NK-92 treated with Interleukin-12 subunit alpha and Interleukin-12 subunit beta, amount 100 ng/mL, for 24 hours (cell line): ENCODE measurements at places on chromosomes 12 and 14.
A peak's percentile ranks its signal among the peaks of the same experiment; 100 is the strongest.

DNA sequence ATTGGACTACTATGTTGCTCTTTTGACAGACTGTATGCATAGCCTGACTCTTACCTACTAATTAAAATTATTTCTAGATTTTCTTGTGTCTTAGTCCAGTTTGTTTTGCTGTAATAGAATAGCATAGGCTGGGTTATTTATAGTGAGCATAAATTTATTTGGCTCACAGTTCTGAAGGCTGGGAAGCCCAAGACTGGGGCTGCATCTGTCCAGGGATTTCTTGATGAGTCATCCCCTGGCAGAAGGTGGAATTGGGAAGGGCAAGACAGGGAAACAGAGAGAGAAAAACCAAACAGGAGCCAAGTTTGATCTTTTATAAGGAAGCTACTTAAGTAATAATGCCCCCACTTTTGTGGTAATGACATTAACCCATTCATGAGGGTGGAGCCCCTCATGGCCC is 759.2 kb upstream of the LRFN5 start:
- no peak for DNase-seq

- DNase-seq: peak; percentile 54
Observed at GRCh38 chr12:1533602-1534304, 60.6 kb downstream of the FBXL14 start.

GRCh38 chr12:48019639-48020265 is 15.5 kb upstream of the COL2A1 start:
- no peak for DNase-seq

DNA sequence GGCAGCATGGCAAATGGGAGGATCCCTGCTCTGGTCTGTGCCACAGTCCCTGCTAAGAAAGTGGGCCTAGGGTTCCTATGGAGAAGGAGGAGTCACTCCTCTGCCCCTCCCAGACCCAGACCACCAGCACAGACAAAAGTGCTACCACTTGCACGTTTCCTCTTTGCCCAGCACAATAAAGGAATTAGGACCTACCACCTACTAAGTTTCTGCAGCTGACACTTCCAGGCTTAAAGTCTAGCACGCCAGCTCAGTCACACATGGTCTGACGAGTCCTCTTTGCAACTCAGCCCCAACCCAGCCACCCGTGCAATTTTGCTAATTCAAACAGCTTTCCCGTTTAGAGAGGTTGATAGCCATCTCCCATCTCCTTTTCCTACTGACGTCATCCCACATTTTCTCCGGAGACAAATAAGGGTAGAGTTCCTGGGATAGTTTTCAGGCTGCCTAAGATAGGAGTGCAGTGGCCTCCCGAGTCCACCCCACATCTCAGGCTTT is 66.2 kb upstream of the PTGR2 start:
- DNase-seq: peak; percentile 26

DNA sequence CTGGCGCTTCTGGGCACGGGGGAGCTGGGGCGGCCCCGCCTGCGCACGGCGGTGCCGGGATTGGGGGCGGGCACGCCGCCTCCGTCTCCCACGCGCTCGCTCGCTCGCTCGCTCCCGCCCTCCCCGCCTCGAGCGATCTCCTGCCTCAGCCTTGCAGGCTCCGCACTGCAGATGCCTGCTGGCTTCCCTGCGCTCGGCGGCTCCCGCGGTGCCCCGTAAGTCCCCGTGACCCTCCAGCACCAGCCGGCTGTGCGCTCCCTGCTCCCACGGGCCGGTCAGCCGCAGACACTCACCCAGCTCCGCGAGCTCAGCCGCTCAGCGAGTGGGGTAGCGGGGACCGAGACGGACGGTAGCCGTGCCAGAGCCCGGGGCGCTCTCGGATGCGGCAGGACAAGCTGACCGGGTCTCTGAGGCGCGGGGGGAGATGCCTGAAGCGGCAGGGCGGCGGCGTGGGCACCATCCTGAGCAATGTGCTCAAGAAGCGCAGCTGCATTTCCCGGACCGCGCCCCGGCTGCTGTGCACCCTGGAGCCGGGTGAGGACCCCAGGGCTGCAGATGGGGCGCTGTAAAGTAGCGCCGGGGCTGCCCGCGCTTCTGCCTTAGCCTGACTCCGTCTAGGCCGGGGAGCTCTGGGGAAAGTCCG is at the start of gene TBC1D30:
TBC1D30 (plus strand) TSS at position 148 of the 643 bp plus-strand sequence; CDS start at position 381, 233 bp downstream.
- no peak for DNase-seq

DNA sequence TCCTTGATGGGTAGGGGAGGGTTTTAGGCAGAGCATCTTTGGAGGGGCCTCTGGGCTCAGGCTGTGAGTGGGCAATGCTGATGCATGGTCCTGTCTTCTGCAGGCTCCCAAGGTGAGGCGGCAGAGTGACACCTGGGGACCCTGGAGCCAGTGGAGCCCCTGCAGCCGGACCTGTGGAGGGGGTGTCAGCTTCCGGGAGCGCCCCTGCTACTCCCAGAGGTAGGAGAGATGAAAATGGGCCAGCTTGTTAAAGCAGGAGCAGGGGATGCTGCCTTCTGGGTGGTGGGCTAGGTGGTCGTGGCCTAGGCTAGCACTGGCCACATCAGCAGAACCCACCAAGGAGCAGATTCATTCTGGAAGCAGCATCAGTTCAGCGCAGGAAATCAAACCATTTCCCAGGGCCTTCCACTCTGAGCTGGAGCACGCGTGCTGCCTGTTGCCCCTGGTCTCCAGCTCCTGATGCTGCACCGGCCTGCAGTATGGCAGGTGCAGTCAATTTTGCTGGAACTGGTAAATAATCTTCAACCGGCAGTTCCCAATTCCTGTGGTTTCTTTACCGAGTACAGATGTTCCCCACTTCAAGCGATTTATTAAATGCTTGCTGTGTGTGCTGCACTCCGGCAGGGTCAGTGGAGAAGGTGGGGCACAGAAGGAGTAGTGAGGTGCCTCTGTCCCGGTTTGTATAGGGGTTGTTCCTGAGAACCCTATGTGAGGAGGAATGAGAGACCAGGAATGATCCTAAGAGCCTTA is 7.4 kb downstream of the PAPLN start:
- DNase-seq: no peak

DNA sequence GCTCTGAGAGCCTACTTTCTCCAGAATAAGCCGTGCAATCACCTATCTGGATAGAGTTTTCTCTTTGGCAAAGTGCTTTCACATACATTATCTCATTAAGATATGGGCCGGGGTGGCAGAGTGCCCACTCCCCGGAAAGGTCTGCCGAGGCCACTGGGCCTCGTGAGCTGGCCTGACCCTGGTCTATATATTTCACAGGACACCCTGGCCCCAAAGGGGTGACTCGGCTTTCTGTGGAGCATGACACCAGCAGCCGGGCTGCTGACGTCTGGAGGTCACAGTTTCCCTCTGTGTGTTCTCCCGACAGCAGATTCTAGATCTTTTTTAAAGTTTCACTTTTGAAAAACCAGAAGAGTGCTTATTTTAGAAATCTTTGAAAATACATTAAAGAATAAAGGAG is 27.9 kb upstream of the ATP2A2 start:
- no peak for DNase-seq

GRCh38 chr12:84842406-84843013 is 70.1 kb downstream of the SLC6A15 start:
- DNase-seq: no peak

DNA sequence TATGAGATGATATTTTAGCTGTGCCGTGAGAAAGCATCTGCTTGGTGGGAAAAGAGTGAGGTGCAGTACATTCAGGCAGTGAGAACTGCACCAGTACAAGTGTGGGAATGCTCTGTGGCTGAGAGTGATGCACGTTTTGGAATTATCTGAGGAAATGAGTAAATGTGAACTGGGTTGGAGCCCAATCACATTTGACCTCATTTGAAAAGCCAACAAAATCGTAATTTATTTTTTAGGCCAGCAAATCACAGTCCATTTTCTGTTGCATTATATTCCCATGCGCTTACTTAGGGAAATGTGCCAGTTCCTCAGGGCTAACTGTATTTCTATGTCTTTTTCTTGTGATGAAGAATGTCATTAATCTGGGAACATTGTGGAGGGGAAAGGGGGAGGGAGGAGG is 77.3 kb downstream of the SNAPC1 start:
- DNase-seq: no peak
